ENCODE measurements at places on chromosomes 3 and 15.
A peak's percentile ranks its signal among the peaks of the same experiment; 100 is the strongest.

- DNase-seq = no peak
Observed at GRCh38 chr3:42712688-42713372, 10.2 kb upstream of the HHATL start.

DNA sequence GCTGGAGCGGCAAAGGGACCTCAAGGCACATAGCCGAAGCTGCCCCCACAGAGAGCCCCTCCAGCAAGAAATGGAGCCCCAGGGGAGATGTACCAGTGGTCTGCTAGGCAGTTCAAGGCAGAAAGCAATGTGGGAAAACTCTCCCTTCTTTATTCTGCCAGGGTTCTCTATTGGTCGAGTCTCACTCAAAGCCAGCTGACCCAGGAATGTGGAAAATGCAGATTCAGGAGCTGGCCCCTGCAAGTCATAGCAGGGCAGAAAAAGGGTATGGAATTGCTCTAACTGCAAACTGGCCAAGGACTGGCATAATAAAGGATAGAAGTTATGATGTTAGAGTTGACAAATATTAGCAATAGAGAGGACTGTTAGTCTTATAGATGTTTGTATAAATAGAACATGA lies 4.0 kb upstream of the TOPAZ1 start:
- DNase-seq = no peak

GRCh38 chr15:61869656-61870055 lies 190.6 kb downstream of the VPS13C start:
- DNase-seq = no peak

DNA sequence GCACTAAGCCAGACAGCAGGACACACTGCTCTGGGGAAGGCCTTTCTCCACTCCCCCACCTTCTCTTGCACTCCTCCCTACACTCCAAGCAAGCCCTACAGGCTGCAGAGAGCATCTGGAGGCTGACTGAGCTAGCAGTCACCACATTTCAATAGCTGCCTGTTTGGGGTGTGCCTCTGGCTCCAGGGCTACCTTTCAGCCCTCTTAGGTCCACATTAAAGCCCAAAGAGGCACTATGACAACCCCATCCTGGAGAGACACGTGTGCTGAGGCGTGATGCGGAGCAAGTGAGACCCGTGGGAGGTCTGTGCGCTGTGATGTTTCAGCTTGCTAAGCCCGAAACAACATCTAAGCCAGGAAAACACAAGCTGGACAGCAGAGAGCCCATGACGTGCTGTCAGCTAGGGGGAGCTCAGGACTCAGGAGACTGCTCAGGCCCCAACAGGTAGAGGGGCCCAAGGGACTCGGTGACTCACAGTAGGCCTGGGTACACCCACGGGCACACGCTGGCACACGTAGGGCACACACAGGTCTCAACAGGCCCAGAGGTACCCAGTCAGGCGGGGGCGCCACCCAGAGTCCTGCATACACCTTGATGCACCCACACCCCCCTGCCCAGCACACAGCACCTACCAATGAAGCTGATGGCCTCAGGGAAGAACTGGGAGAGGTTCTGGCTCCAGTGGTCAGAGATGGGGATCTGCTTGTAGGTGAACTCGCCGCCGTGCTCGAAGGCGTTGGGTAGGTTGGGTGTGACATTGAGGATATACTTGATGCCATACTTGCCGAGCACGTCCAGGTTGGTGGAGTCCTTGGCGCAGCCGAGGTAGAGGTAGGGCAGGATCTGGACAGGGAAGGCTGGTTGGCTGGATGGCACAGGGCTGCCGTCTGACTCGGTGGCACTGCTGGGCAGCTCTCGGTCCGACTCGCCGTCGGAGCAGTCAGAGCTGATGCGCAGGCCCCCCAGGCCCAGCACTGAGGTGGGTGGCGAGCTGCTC lies 2.8 kb downstream of the DUSP7 start:
- peak; percentile 52 for DNase-seq

DNA sequence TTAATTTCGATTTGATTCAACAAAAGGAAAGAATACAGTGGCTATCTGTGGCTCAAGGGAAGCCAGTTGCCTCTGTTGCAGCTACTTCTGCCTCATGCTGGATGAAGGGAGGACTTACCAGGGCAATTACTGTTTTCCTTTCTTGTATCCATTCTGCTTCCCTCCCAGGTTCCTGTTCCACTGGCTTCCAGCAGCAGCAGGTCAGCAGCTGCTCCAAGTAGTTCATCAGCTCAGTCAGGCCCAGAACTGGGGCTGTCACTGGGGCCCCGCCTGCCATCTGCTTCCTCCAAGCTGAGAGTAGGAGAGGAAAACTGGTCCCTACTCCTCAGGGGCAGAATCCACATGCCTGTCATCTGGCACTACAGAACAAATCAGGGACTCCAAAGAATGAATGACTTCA lies 48.6 kb upstream of the ULK4 start:
- no peak for DNase-seq

DNA sequence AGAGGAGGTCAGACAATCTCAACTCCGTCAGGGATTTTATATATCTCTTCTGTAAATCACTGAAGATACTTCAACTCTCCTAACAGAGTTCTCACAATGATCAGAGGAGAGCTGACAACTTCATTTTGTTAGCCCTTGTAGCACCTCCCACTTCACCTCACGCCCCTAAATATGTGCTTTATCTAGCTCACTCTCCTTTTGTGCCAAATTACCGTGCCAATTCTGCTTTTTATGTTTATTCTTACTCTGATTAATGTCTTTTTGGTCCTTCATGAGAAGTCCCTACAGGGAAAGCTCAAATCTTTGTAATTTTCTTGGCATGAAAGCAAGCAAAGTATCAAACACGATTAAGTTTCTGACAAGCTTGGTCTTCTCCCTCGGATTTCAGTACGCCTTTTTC lies 636.1 kb upstream of the NAALADL2 start:
- no peak for DNase-seq

- no peak for DNase-seq
Observed at GRCh38 chr3:63061449-63061848, 186.2 kb upstream of the CADPS start.

GRCh38 chr3:14725013-14725412 lies 50.1 kb downstream of the C3orf20 start:
- DNase-seq = no peak

- no peak for DNase-seq
Observed at GRCh38 chr3:33420966-33421365, 19.2 kb downstream of the UBP1 start.

- no peak for DNase-seq
Observed at GRCh38 chr3:53948174-53948573, 56.5 kb upstream of the SELENOK start.

- no peak for DNase-seq
Observed at GRCh38 chr3:23754215-23754614, 51.5 kb upstream of the UBE2E1 start.

DNA sequence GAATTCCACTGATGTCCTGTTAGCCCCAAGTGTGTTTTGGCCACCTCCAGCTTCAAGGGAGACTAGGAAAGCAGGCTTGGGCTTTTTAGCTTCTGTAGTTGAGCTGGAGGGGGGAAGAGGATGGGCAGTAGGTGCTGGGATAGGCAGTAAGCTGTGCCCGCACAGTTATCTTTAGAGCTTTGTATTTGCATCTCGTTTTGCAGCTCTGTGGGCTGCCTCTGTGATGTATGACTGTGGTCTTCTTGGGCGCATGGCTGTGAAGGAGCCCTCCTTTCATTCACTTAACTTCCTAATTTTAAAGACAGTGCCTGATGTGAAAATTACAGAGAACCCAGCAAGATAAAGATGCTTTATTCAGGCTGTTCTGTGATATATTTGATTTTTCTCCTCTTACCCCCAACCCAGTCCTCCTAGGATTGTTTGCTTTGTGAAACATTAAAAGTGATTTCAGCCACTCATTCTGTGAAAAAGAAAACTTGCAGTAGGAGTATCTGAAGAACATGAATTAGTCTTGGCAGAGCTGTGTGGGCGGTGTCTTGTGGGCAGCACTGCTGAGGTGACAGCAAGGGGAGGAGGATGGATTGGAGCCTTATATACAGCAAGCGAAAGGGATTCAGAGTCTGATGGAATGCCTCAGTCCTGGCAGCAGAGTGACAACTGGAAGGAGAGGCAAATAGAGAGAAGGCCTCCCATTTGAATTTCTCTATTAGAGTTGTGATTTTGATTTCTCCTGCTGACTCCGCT lies 74.3 kb downstream of the LARS2 start:
- no peak for DNase-seq

DNA sequence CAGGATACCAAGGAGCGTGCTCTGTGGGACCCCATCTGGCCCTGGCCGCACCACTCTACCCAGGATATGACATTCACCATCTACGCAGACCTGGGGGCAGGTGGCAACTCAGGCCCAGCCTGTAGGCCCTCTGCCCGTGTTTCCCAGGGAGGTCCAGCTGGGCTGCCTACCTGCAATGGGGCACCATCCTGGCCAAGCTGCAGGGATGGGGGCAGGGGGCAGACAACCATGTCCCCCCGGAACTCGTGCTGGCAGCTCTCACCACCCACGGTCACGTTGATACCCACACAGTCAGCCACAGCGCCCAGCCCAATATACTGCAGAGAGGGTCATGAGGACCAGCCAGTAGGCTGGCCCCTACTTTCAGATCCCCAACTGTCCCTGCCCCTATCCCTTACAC lies 7.9 kb downstream of the MST1R start:
- no peak for DNase-seq

All from hippocampal formation (tissue), 2 donors.